Activated naive CD4-positive, alpha-beta T cell treated with anti-CD3 and anti-CD28 coated beads for 36 hours (primary cell): ENCODE measurements at places on chromosomes 2 and 18. TPM values are rescaled to one million over a fixed set of nuclear protein-coding genes. Genes with fewer than 3 reads are reported as not detected.
A peak's percentile ranks its signal among the peaks of the same experiment; 100 is the strongest.

DNA sequence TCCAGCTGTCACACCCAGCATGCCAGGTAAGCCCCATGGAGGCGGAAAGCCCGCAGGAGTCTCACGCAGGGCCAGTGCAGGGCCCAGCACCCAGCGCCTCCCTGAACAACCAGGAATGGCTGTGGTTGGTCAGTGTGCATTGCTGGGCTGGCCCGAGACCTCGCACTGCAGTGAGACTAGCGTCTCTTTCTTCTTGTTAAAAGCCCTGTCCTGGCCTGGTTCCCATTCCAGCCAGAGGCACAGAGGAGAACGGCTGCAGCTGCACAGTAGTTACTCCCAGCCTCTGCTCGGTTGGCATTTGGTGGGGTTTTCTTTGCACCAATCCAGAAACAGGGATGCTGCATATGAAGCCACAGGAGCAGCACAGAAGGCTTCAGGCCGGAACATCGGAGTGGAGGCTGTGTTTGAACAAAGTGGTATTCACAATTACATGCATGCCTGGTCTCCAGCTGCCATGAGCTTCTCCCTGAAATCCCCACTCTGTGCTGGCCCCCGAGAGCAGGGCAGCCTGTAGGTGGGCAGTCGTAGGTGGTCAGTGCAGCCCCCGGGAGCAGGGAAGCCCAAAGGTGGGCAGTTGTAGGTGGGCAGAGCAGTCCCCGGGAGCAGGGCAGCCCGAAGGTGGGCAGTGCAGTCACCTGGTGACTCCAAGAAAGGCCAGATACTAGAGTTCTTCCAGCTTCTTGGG is 163.7 kb upstream of the PXDN start:
- no peak overlapping the region for H3K27ac ChIP-seq
- DNase-seq: no peak
- no peak overlapping the region for H3K4me3 ChIP-seq
- no peaks in the 10 kb centered on the region for H3K36me3 ChIP-seq
- H3K4me1 ChIP-seq: peaks cover 4% of the 10 kb centered on the region

DNA sequence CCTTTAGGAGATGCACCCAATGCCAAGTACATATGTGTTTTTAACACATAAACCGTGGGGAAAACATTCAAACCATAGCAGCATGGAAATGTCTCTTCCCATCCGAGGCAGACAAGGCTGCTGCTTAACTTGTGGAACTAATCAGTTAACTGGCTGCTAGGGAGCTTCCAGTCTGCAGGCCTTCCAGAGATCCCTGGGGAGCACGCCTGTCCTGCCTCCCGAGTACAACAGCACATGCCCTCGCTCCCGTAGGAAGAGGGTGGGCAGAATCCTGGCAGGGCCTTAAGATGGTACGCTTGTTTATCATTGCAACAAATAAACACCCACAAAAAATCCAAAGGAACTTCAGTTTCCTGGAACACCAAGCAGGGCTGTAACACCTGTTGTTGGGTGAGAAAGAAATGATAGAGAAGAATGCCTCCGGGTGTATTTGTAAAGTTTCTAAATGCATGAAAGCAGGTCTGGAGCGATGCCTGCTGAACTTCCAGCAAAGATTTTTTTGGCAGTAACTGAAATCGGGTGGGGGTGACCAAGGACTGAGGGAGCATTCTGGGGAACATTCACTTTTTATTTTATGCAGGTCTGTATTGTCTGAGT is 56.2 kb downstream of the EDAR start:
- H3K4me1 ChIP-seq: peaks cover 8% of the 10 kb centered on the region
- H3K27me3 ChIP-seq: no peaks in the 10 kb centered on the region

- no peak for DNase-seq
- peaks cover 22% of the 10 kb centered on the region for H3K27me3 ChIP-seq
- H3K4me1 ChIP-seq: peaks cover 75% of the 10 kb centered on the region
- H3K4me3 ChIP-seq: no peak overlapping the region
- no peak overlapping the region for H3K27ac ChIP-seq
Measured at GRCh38 chr2:239269173-239269885, 131.5 kb downstream of the HDAC4 start.

DNA sequence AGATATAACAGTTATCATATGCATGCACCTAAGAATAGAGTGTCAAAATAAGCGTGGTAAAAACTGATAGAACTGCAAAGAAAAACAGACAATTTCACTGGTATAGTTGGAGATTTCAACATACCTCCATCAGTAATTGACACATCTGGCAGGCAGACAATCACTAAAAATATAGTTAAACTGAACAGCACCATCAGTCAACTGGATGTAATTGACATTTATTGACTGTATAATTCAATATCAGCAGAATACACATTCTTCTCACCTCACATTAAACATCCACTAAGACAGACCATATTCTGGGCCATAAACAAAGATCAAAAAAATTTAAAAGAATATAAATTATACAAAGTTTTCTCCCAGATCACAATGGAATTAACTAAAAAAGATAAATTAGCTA is 378.5 kb upstream of the RGPD4 start:
- no peaks in the 10 kb centered on the region for H3K27me3 ChIP-seq
- no peak overlapping the region for H3K27ac ChIP-seq
- DNase-seq: no peak
- H3K4me3 ChIP-seq: no peak overlapping the region
- H3K4me1 ChIP-seq: no peaks in the 10 kb centered on the region

- peaks cover 10% of the 10 kb centered on the region for H3K4me1 ChIP-seq
- peaks cover 11% of the 10 kb centered on the region for H3K36me3 ChIP-seq
- no peak for DNase-seq
- H3K27ac ChIP-seq: no peak overlapping the region
- no peak overlapping the region for H3K4me3 ChIP-seq
- H3K27me3 ChIP-seq: no peaks in the 10 kb centered on the region
Measured at GRCh38 chr2:74375838-74376237, 4.3 kb downstream of the DCTN1 start.

DNA sequence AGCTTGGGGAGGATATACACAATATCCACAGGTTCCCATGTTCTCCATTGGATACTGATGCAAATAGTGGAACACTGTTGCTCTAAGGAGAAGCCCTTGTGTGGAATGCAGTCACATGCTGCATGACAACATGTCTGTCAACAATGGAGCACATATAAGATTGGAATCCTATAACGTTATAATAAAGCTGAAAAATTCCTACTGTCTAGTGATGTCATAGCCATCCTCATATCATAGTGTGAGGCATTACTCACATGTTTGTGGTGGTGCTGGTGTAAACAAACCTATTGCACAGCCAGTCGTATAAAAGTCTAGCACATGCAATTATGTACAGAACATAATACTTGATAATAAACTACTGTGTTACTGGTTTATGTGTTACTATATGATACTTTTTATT is 394.7 kb downstream of the FBXO15 start:
- DNase-seq: no peak
- no peaks in the 10 kb centered on the region for H3K36me3 ChIP-seq
- H3K4me3 ChIP-seq: no peak overlapping the region
- H3K27ac ChIP-seq: no peak overlapping the region

DNA sequence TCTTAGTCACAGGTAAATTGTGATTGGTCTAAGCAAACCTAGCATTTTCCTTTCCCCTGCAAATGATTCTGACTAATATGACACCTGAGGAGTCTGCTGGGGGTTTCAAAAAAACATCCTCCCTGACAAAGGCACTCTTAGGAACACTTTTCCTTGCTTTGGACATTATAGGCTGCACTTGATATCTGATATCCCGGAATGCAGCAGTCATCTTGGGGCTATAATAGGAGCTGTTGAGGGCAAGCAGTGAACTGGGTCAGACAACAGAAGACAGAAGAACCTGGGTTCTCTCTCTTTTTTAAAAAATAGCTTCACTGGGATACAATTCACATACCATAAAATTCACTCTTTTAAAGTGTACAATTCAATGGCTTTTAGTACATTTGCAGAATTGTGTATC is 229.3 kb downstream of the RAB3GAP1 start:
- no peak overlapping the region for H3K27ac ChIP-seq
- H3K4me1 ChIP-seq: no peaks in the 10 kb centered on the region
- DNase-seq: no peak
- H3K27me3 ChIP-seq: no peaks in the 10 kb centered on the region
- no peak overlapping the region for H3K4me3 ChIP-seq

- H3K27ac ChIP-seq: no peak overlapping the region
- no peaks in the 10 kb centered on the region for H3K4me1 ChIP-seq
- no peak for DNase-seq
- H3K36me3 ChIP-seq: no peaks in the 10 kb centered on the region
Measured at GRCh38 chr18:61574665-61575064, 241.4 kb downstream of the CDH20 start.

GRCh38 chr2:42928692-42929545 is 136.5 kb upstream of the HAAO start:
- H3K27me3 ChIP-seq: no peaks in the 10 kb centered on the region
- H3K36me3 ChIP-seq: no peaks in the 10 kb centered on the region
- peak; percentile 36 for DNase-seq
- no peak overlapping the region for H3K27ac ChIP-seq

GRCh38 chr2:170822290-170823087 is 5.8 kb downstream of the GAD1 start:
- peaks cover 79% of the 10 kb centered on the region for H3K27me3 ChIP-seq
- H3K4me1 ChIP-seq: peaks cover 41% of the 10 kb centered on the region
- no peak overlapping the region for H3K27ac ChIP-seq
- peak; percentile 62 for DNase-seq

GRCh38 chr2:69175790-69176715 is 163.1 kb downstream of the ANTXR1 start:
- H3K4me3 ChIP-seq: no peak overlapping the region
- DNase-seq: no peak
- H3K4me1 ChIP-seq: peaks cover 4% of the 10 kb centered on the region
- H3K27ac ChIP-seq: no peak overlapping the region
- H3K27me3 ChIP-seq: peaks cover 1% of the 10 kb centered on the region
- H3K36me3 ChIP-seq: no peaks in the 10 kb centered on the region

- H3K4me3 ChIP-seq: no peak overlapping the region
- no peak for DNase-seq
- no peaks in the 10 kb centered on the region for H3K27me3 ChIP-seq
- peaks cover 7% of the 10 kb centered on the region for H3K4me1 ChIP-seq
- H3K36me3 ChIP-seq: peaks cover 35% of the 10 kb centered on the region
Measured at GRCh38 chr2:10584843-10585475, 104.8 kb downstream of the NOL10 start.

- H3K27ac ChIP-seq: no peak overlapping the region
- no peak overlapping the region for H3K4me3 ChIP-seq
- H3K27me3 ChIP-seq: peaks cover 21% of the 10 kb centered on the region
- H3K4me1 ChIP-seq: no peaks in the 10 kb centered on the region
- H3K36me3 ChIP-seq: no peaks in the 10 kb centered on the region
Measured at GRCh38 chr2:26681656-26682055, 10.9 kb upstream of the KCNK3 start.

DNA sequence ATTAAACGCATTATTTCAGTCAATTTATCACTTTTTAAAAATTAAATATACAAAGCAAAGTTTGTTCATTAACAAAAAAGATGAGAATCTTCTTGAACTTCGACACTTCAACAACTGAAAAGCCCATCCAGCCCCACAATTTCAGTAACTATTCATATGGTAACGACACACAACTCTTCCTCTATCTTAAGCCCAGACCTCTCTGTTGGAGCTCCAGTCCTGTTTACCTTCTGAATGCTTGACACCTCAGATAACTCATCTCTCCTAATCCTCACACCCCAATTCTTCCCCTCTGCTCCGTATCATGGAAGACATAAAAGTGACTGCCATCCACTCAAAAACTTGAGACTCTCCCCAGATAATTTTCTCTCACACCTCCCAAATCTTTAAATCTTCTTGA is 12.6 kb downstream of the USP37 start:
- H3K4me3 ChIP-seq: no peak overlapping the region
- no peak for DNase-seq
- H3K27me3 ChIP-seq: no peaks in the 10 kb centered on the region
- H3K36me3 ChIP-seq: peaks cover 41% of the 10 kb centered on the region

DNA sequence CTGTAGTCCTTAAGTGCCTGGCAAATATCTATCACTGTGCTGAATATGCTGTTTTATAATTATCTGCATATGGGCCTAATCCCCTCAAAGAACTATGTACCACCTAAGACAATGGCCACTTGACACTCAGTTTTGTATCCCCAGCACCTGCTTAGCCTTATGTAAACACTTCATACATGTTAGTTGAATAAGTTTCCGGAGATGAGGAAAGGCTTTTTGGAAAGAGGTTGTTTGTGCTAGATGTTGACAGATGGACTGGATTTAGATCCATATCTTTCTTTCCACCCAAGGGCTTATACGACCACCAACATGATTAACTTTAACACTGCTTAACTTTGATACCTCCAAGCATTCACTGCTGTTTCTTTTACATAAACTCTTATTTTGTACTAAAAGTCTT is 63.3 kb downstream of the FAM228A start:
- peaks cover 2% of the 10 kb centered on the region for H3K36me3 ChIP-seq
- no peak overlapping the region for H3K4me3 ChIP-seq
- DNase-seq: no peak
- no peak overlapping the region for H3K27ac ChIP-seq
- H3K4me1 ChIP-seq: no peaks in the 10 kb centered on the region

DNA sequence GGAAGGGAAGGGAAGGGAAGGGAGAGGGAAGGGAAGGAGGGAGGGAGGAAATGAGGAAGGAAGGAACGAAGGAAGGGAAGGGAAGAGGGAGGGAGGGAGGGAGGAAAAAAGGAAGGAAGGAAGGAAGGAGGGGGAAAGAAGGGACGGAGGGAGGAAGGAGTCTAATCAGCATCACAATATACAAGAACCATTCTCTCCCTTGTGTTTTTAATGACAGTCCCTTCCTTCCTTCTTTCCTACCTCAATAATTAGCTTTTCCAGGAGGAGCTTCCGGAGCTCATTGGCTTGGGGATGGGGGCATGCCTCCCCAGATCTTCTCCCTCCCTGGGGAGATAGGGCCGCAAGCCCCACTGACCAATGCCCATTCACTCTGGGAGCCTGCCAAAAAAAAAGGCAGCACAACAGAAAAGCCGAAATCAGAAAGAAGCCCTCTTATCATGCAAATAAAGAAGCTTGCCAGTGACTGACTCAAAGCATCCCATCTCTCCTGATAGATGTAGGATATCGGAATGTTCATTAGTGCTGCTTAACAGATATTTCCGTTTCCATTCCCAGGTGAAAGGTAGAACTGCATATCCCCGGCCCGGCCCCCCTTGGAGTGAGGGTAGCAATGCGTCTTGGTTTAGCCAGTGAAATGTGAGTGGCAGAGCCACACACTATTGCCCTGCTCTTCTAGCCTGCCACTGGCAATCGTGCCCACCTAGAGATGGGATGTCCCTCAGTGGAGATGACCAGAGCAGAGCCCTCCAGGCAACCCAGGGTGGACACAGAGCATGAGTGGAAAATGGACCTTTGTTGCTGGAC is 17.8 kb upstream of the SMAD7 start:
- no peak for DNase-seq
- H3K36me3 ChIP-seq: no peaks in the 10 kb centered on the region
- H3K27ac ChIP-seq: no peak overlapping the region
- no peaks in the 10 kb centered on the region for H3K4me1 ChIP-seq

DNA sequence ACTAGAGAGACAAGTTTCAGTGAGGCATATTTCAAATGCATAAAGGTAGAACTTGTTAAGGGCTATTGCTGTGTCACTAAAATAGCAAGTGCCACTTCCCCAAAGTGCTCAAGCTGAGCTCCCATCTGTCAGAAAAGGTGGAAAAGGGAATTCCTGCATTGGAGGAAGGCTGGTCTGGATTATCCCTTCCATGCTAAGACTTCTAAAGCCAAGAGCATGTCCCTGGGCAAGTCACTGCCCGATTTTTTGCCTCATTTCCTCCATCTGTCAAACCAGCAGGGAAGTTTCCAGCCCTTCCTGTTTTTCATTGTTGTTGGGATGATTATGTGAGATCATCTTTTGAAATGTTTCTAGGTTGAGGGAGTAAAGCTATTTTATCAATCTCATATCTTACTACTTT is 175.5 kb downstream of the SETBP1 start:
- DNase-seq: no peak
- H3K4me1 ChIP-seq: no peaks in the 10 kb centered on the region
- H3K4me3 ChIP-seq: no peak overlapping the region

The GRHL1 gene
- total RNA-seq: 0.69 TPM

The DYSF gene
- total RNA-seq: 0.07 TPM

The PLCL1 gene
- 3.5 TPM for total RNA-seq

The DTNA gene
- 0.27 TPM for total RNA-seq

The UGT1A4 gene
- not detected for total RNA-seq
